Progenitor cell of endocrine pancreas (in vitro differentiated cells): ENCODE measurements at places on chromosomes 13 and 19. TPM values are rescaled to one million over a fixed set of nuclear protein-coding genes. Genes with fewer than 3 reads are reported as not detected.

SLAIN1 gene
- total RNA-seq, result 46.3 and 51.4 TPM in 2 replicates

CLDN10 gene
- total RNA-seq, result 2.8 and 3.0 TPM in 2 replicates

SLC15A1 gene
- 0.53 and 1.2 TPM in 2 replicates for total RNA-seq

CLPTM1 gene
- 95.5 and 98.8 TPM in 2 replicates for total RNA-seq

NBEA gene
- 20.9 and 21.7 TPM in 2 replicates for total RNA-seq

PTBP1 gene
- 497 and 500 TPM in 2 replicates for total RNA-seq

APLP1 gene
- total RNA-seq, result 134 and 135 TPM in 2 replicates

HIF3A gene
- total RNA-seq, result 31.1 and 37.6 TPM in 2 replicates

IQCN gene
- total RNA-seq, result 10.5 and 10.9 TPM in 2 replicates

CYP4F8 gene
- total RNA-seq, result not detected in 2 replicates

SBSN gene
- total RNA-seq, result 0.16 and 0.24 TPM in 2 replicates

MUC16 gene
- 0.31 and 0.43 TPM in 2 replicates for total RNA-seq

SELENOV gene
- 5.1 and 6.5 TPM in 2 replicates for total RNA-seq

GRCh38 chr13:24218977-24219376 is 58.5 kb downstream of the SPATA13 start:
- DNase-seq, result no peak
- no peaks in the 10 kb centered on the region for H3K36me3 ChIP-seq
- H3K27me3 ChIP-seq, result no peaks in the 10 kb centered on the region
- H3K27ac ChIP-seq, result no peak overlapping the region

GRCh38 chr19:15251010-15251748 is 18.9 kb upstream of the EPHX3 start:
- no peak overlapping the region for H3K4me3 ChIP-seq
- peaks cover 2% of the 10 kb centered on the region for H3K4me1 ChIP-seq
- no peak for DNase-seq
- H3K27me3 ChIP-seq, result no peaks in the 10 kb centered on the region
- H3K27ac ChIP-seq, result no peak overlapping the region
- H3K36me3 ChIP-seq, result peaks cover 4% of the 10 kb centered on the region

GRCh38 chr19:19209372-19209771 is 2.4 kb upstream of the NCAN start:
- H3K4me1 ChIP-seq, result no peaks in the 10 kb centered on the region
- no peak overlapping the region for H3K27ac ChIP-seq
- H3K4me3 ChIP-seq, result no peak overlapping the region

DNA sequence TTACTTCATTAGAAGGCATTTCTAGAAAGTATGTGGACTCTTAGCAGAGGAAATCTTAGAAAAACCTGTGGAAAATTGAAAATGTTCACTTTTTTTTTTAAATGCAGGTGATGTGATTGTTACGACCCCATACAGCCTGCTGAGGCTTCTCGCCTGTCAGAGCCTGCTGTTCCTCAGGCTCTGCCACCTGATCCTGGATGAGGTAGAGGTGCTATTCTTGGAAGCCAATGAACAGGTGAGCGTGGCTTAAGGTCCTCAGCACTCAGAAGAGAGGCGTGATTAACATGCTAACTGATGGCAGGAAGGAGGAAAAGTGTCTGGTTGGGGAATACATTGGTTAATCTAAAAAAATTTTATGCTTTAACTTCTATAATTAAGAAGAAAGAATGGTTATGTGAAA is 71.4 kb downstream of the SLC7A9 start:
- no peak for DNase-seq
- H3K36me3 ChIP-seq, result no peaks in the 10 kb centered on the region
- H3K4me1 ChIP-seq, result peaks cover 6% of the 10 kb centered on the region
- no peak overlapping the region for H3K4me3 ChIP-seq
- no peak overlapping the region for H3K27ac ChIP-seq

GRCh38 chr13:80716610-80717081 is 375.7 kb upstream of the SPRY2 start:
- peaks cover 9% of the 10 kb centered on the region for H3K4me1 ChIP-seq
- H3K27me3 ChIP-seq, result no peaks in the 10 kb centered on the region
- H3K4me3 ChIP-seq, result no peak overlapping the region
- H3K36me3 ChIP-seq, result no peaks in the 10 kb centered on the region
- peak overlapping the region; percentile 26 for H3K27ac ChIP-seq

DNA sequence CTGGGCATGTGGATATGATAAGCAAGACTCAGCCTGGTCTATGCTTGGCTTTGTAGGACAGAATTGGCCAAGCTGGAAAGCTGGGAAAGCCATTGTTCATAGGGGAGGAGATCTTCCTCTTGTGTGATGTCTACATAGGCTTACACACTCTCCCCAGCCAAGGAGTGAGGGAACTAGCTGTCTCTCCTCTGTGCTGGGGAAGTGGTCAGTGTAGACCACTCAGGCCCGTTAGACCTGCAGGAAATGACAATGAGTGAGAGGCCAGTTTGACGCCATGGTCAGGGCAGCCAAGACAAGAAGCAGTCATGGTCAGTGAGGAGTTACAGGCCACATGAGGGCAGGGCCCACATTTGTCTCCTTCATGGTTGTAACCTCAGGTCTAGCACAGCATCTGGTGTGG is 159.1 kb upstream of the KL start:
- no peak overlapping the region for H3K27ac ChIP-seq
- no peaks in the 10 kb centered on the region for H3K4me1 ChIP-seq
- H3K4me3 ChIP-seq, result no peak overlapping the region
- DNase-seq, result no peak

DNA sequence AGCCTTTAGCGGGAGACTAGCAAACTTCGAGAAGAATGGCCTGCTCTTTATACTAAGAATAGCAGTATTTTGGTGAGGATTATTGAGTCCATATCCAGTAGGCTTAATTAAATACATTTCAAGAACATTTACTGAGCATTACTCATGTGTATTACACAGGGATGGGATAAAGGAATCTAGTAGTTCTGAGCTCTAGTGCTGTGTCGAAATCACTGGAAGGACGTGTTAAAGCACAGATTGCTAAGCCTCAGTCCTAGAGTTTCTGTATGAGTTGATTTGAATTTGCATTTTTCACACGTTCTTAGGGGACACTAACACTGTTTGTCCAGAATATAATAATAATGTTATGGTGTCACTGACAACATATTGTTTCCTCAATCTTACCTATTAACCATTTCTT is 9.0 kb downstream of the ZNF302 start:
- peaks cover 10% of the 10 kb centered on the region for H3K27me3 ChIP-seq
- H3K4me1 ChIP-seq, result no peaks in the 10 kb centered on the region
- peaks cover 49% of the 10 kb centered on the region for H3K36me3 ChIP-seq
- no peak for DNase-seq
- no peak overlapping the region for H3K4me3 ChIP-seq

DNA sequence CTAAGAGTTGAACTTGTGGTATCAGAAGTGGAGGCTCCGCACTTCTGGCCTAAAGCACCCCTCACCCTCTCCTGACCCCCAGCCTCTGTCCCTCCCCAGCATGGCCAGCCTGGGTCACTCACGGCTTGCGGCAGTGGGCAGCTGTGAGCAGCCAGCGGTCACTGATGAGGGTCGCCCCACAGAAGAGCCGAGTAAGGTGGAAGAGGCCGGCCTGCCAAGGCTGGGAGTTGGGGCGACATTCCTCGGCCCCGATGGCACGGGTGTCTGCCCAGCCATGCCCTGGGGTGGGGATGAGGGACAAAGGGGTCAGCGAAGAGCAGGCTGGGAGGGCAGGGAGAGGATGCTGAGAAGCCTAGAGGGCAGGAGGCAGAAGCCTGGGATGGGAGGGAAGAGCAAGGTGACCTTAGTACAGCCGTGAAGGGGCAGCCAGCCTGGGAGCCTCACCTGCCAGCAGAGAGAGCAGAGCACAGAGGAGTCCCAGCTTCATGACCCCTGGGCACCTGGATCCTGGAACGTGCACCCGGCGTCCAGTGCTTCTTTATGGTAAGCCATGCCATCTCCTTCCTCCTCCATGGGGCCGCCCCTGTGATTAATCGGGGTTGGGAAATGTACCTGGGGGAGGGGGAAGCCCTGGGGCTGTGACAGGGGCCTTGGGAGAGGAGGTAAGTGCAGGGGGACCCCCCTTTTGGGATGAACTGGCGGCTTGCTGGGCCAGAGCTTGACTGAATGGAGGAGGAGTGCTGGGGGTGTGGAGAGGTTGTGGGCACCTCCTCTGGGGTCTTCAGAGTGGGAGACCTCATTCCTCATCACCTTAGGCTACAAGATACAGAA is 7.9 kb upstream of the KLK8 start:
- no peaks in the 10 kb centered on the region for H3K36me3 ChIP-seq
- no peak for DNase-seq
- H3K4me3 ChIP-seq, result no peak overlapping the region
- no peaks in the 10 kb centered on the region for H3K4me1 ChIP-seq
- no peak overlapping the region for H3K27ac ChIP-seq

GRCh38 chr19:43480574-43480973 is 15.2 kb upstream of the LYPD3 start:
- no peaks in the 10 kb centered on the region for H3K27me3 ChIP-seq
- peaks cover 5% of the 10 kb centered on the region for H3K36me3 ChIP-seq
- no peaks in the 10 kb centered on the region for H3K4me1 ChIP-seq
- no peak overlapping the region for H3K27ac ChIP-seq
- no peak overlapping the region for H3K4me3 ChIP-seq
- no peak for DNase-seq

DNA sequence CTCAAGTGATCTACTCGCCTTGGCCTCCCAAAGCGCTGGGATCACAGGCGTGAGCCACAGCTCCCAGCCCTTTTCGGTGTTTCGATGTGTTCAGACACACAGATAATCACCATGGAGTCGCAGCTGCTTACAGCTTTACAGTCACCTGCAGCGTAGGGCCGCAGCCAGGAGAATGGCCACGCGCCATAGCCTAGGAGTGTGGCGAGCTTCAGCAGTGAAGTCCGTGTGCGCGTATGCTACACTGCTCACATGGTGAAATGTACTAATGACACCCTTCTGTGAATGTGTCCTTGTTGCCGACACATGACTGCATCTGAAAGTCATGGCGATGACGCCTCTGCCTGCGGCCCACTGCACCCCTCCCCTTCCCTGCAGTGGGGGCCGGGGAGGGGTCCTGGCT is 23.6 kb downstream of the AP3D1 start:
- H3K36me3 ChIP-seq, result peaks cover 4% of the 10 kb centered on the region
- no peaks in the 10 kb centered on the region for H3K27me3 ChIP-seq
- no peaks in the 10 kb centered on the region for H3K4me1 ChIP-seq
- H3K27ac ChIP-seq, result no peak overlapping the region
- no peak overlapping the region for H3K4me3 ChIP-seq

DNA sequence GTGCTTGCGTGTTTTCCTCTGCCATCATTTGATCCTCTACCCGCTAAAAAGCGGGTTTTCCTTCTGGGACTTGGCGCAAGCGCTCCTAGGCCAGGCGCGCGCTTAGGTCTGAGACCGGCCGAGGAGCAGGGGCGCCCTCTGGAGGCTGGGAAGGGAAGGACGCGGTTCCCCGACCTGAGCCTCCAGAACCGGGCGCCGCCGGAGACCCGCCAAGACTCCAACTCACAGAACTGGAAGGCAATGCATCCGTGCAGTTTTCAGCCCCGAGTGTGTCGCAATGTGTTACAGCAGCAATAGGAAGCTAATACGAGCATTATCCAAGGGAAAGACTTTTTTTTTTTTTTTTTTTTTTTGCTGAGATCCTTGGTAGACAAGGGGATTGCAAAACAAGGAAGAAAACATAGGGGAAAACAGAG is 190.9 kb downstream of the COL4A1 start:
- H3K27ac ChIP-seq, result no peak overlapping the region
- peaks cover 5% of the 10 kb centered on the region for H3K4me1 ChIP-seq
- no peaks in the 10 kb centered on the region for H3K36me3 ChIP-seq
- peaks cover 39% of the 10 kb centered on the region for H3K27me3 ChIP-seq
- no peak overlapping the region for H3K4me3 ChIP-seq

- H3K4me3 ChIP-seq, result no peak overlapping the region
- no peak for DNase-seq
- H3K4me1 ChIP-seq, result no peaks in the 10 kb centered on the region
- no peaks in the 10 kb centered on the region for H3K36me3 ChIP-seq
Measured at GRCh38 chr19:51123381-51123800, 1.3 kb upstream of the SIGLEC9 start.

- DNase-seq, result no peak
- H3K4me3 ChIP-seq, result no peak overlapping the region
- peaks cover 15% of the 10 kb centered on the region for H3K4me1 ChIP-seq
- peaks cover 13% of the 10 kb centered on the region for H3K36me3 ChIP-seq
Measured at GRCh38 chr19:6414793-6415590, 9.6 kb downstream of the KHSRP start.

GRCh38 chr19:38614289-38614688 is 3.5 kb downstream of the MAP4K1 start:
- no peak overlapping the region for H3K27ac ChIP-seq
- no peak for DNase-seq
- no peak overlapping the region for H3K4me3 ChIP-seq
- no peaks in the 10 kb centered on the region for H3K36me3 ChIP-seq
- H3K27me3 ChIP-seq, result no peaks in the 10 kb centered on the region
- H3K4me1 ChIP-seq, result peaks cover 8% of the 10 kb centered on the region

DNA sequence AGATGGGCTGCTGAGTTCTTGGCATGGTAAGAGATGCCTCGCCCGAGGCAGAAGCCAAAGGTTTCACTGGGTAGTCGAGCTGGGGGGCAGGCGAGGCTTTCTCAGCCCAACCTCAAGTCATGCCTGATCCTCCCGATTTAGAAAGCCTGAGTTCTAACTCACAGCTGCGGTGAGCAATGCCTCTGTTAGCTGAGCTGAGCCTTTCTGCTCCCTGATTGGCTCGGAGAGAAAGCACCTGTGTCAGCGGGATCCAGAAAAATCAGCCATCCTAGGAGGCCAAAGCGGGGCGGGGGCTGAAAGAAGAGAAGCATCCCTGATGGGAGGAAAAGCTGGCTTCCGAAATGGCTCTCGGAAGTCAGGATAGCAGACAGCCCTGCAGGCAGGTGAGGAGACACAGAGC is 44.7 kb downstream of the CACNA1A start:
- no peaks in the 10 kb centered on the region for H3K4me1 ChIP-seq
- H3K4me3 ChIP-seq, result no peak overlapping the region
- no peaks in the 10 kb centered on the region for H3K36me3 ChIP-seq
- peaks cover 27% of the 10 kb centered on the region for H3K27me3 ChIP-seq

DNA sequence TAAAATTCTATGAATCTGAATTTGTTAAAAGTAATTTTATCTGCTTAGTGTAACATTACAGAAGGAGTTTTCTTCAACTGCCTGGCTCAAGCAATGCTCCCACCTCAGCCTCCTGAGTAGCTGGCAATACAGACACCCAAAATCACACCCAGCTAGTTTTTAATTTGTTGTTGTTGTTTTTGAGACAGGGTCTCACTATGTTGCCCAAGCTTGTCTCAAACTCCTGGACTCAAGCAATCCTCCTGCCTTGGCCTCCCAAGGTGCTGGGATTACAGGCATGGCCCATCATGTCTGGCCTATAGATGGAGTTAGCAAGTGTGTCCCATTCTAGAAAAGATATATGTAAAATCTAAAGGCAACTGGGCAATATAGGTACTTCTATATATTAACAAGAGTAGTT is 1580.4 kb upstream of the PRR20A start:
- no peak overlapping the region for H3K4me3 ChIP-seq
- DNase-seq, result no peak
- H3K36me3 ChIP-seq, result no peaks in the 10 kb centered on the region
- H3K27me3 ChIP-seq, result no peaks in the 10 kb centered on the region

GRCh38 chr19:16345457-16345856 is 20.8 kb downstream of the KLF2 start:
- H3K36me3 ChIP-seq, result peaks cover 2% of the 10 kb centered on the region
- no peaks in the 10 kb centered on the region for H3K27me3 ChIP-seq
- H3K4me3 ChIP-seq, result no peak overlapping the region
- no peak overlapping the region for H3K27ac ChIP-seq
- no peaks in the 10 kb centered on the region for H3K4me1 ChIP-seq
